Kidney epithelial cell (primary cell): ENCODE measurements at places on chromosomes 5 and 9.

- no peak for DNase-seq
These were observed 86.3 kb upstream of the TAF11L2 start for GRCh38 chr5:17411436-17412402.

GRCh38 chr5:42807722-42808447, 3.8 kb downstream of the SELENOP start:
- DNase-seq: no peak

- DNase-seq: no peak
These were observed 425 bp downstream of the PTPA start for GRCh38 chr9:129111528-129112151.

DNA sequence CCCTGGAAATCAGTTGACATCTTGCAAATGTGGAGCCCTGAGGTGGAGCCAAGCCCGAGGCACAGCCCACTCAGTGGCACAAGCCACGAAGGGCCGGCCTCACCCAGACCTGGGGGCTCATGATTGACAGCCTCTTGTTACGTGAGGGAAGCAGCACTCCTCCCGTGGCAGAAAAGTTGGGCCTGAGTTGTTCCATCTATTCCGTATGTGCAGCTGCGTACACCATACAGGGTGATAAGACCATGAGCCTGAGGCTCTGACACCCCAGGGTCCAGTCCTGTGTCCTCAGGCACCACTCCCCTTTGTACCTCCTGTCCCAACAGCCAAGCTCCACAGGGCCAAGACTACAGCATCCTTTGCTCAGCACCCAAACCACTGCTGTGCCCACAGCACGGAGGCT, 1.9 kb upstream of the ORM2 start:
- no peak for DNase-seq

- no peak for DNase-seq
These were observed at the start of gene PCDHB1 for GRCh38 chr5:141050622-141051520. Gene PCDHB1, plus strand, starts transcription at chr5:141051374. Its CDS starts 97 bp downstream, at chr5:141051471.
